Choroid plexus epithelial cell (primary cell): ENCODE measurements at places on chromosomes 6 and 20.

DNA sequence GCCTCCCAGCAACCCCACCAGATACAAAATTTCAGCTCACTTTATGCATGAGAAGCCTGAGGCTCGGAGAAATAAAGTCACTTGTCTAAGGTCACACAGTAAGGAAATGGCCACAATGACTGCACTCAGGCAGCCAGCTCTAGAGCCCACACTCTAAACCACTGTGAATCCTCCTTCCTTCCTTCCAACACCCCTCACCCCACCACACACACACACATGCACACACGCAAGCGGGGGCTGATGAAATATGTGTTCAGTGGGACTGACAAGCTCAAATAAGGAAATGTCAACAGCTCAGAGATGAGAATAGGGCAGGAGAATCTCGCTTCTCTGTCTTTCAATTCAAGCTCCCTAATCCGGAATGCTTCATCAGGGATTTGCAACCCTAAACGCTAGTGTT, 6.0 kb upstream of the BPIFA1 start:
- no peak for DNase-seq

GRCh38 chr6:66865771-66866170, 1158.7 kb upstream of the EYS start:
- DNase-seq = peak; percentile 61

- DNase-seq = peak; percentile 4
Observed at GRCh38 chr6:133179481-133179880, 61.7 kb upstream of the EYA4 start.

DNA sequence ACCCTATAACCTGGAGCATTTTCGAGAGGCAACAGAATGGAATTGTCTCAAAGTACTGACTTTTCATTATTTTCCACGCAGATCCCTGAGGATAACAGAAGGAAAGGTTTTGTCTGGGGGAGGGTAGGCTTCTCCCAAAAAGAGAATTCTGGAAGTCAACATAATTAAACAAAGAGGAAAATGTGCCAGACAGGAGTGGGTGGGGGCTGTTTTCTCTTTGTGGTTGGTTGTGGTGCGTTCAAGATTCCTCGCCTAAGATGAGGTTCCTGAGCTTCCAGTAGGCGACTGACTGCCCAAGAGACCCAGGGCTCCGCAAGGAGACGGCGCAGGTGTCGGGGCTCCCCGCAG, 70.4 kb downstream of the SOX4 start:
- no peak for DNase-seq

GRCh38 chr6:149935668-149936067, 6.1 kb upstream of the ULBP2 start:
- no peak for DNase-seq
